Activated CD4-positive, alpha-beta T cell treated with anti-CD3 and anti-CD28 coated beads for 24 hours (primary cell): ENCODE measurements at places on chromosomes 6 and 20.

DNA sequence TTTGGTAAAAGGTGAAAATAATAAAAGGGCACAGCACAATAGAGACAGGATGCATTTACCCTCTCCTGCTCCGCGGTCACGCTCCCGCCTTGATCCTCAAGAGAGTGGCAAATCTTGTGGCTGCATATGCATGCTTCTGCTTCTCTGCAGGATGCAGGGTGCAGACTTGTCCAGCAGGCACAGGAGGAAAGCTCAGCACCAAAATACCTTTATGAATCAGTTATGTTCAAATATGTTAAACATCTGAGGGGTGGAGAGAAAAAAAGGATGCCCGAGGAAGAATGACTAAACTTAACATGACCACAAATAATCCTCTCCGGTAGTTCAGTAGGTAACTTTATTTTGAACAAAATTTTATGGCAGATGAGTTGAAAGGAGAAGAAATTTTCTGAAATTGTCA is 366.1 kb upstream of the SOX4 start:
- DNase-seq = no peak

- no peak for DNase-seq
Measured at GRCh38 chr6:42877695-42878094, 1.7 kb upstream of the RPL7L1 start.

GRCh38 chr20:45087097-45087790 is 13.7 kb downstream of the KCNS1 start:
- no peak for DNase-seq

- DNase-seq = no peak
Measured at GRCh38 chr6:37503309-37503965, 3.7 kb upstream of the CCDC167 start.

DNA sequence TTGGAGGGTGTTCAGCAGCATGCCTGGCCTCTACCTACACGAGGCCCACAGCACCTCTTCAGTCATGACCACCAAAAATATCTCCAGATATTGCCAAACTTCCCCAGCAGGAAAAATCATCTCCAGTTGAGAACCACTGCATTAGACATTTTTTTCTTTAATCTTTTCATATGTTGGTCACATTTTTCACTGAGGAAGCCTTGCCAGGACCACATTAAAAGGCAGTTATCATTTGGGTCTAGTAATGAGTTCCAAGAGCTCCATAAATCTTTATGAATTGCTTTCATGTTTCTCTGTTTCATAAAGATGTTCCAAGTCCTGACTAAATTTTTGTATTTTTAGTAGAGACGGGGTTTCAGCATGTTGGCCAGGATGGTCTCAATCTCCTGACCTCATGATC is 28.8 kb downstream of the MTRES1 start:
- DNase-seq = no peak

- no peak for DNase-seq
Measured at GRCh38 chr6:131285548-131285947, 150.3 kb downstream of the AKAP7 start.

DNA sequence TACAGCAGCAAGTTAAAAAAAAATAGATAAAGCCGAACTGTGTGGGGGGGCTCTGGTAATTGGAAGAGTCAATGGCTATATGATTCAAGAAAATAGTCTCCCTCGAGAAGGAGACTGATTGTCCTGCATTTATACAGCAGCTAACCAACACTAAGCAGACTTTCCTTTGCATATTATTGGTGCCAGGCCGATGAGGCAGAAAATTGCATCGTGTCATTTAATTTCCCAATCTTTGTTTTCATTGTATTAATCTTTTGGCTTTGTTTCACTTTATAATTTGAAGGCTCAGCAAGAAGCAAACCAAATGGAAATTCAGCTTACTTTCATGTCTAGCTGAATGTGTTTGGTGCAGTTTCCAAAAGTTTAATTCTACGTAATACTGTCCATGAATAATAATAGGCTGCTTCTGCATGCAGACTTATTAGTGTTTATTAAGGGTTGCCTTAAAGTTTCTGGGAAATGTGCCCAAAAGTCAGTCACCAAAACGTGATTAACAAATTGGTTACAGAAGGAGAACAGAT is 258.5 kb downstream of the HACE1 start:
- DNase-seq = no peak

DNA sequence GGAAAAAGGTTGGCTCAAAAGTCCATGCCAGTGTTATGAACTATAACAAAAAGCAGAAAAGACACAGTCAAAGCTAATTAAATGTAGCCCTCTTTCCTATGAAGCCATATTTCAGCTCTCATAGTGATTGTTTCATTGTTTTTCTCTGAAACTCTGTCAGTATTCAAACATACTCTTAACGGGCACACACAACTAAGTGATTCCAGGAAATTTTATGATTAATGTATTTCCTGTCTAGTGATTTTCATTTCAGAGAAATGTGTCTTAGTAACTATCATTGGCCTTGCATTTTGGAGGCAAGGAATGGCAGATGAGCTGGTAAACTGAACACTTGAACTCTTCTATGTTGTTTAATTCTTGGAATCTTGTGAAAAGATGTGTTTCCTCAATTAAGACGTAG is 68.0 kb downstream of the CLVS2 start:
- no peak for DNase-seq

DNA sequence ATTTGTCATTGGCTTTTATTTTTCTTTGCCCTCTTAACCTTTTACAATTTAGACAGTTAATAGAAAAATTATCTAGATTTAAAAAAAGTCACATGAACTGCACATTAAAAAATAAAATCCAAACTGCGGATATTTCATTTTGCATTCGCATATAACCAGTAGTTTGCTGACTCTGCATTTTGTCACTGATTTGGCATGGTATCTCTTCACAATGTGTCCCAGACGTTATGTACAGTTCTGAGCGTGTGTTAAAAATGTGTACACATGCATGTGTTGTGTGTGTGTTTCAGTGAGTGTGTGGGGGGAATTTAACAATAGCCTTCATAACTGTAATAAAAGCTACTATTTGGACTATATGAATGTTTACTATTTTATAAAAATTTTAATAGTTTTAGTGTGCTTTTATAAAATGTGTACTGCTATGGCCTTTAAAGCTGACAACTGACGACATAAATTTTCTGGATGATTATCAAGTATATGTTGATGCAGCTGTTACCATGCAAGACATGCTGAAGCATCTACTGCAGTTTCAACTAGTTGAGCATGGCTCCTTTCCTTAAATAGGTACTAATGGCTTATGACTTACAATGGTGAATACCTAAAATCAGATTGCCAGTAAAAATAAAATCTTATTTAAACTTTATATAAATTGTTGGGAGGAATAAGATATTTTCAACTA is 67.7 kb downstream of the HMGCLL1 start:
- DNase-seq = no peak

GRCh38 chr6:70599187-70599586 is 32.5 kb downstream of the SDHAF4 start:
- no peak for DNase-seq

- DNase-seq = no peak
Measured at GRCh38 chr20:23091721-23092383, 5.7 kb upstream of the CD93 start.

DNA sequence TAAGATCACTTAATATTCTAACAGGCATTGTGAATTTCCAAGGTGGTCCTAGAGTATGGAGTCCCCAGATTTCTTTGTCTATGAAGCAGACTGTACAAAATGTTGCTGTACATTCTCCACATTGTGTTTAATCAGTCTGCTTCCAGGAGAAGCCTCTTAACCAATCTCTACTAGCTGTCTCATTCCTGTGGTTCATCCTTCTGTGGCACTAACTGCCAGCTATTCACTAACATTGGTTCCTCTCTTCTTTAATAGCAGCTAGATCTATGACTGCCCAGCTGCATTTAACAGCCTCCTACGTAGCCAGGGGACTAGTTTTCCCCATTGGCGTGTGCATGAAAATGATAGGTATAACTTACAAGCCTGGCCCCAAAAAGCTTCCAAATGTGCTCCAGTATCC is 395.4 kb downstream of the SAMD5 start:
- no peak for DNase-seq

GRCh38 chr20:47181056-47181862 is 175.2 kb downstream of the ZMYND8 start:
- no peak for DNase-seq

GRCh38 chr6:30463651-30464618 is 25.4 kb upstream of the HLA-E start:
- peak; percentile 49 for DNase-seq

- no peak for DNase-seq
Measured at GRCh38 chr6:153526479-153526878, 395.4 kb upstream of the RGS17 start.

DNA sequence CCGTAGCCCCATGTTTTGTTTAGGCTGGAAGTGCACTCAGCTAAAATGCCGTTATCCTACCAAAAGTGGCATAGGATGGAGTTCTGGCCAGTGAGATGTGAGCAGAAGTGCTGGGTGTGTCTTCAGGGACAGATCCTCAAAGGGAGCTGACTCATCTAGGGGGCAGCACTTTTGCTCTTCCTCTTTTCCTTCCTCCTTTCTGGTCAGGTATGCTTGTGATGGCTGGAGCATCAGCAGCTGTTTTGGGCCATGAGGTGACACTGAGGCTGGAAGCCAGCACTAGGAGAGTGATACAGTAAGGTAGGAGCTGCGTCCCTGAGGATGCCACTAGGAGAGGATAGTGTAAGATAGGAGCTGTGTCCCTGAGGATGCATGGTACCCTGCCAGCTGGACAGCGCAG is 4.6 kb upstream of the OSBPL2 start:
- no peak for DNase-seq

DNA sequence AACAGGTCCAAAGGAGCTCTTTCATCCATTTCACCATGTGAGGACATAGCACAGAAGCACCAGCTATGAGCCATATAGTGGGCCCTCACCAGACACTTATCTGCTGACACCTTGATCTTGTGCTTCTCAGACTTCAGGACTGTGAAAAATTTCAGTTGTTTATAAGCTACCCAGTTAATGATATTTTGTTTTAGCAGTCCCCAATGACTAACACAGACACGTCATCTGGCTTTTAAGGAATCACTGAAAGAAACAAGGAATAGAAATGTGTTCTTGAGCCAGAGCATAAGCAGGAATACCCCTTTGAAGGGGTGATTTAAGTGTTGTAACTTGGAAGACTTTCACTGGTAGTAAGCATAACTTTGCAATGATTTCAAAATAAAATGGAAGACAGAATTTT is 214.7 kb upstream of the PTCHD4 start:
- DNase-seq = no peak

DNA sequence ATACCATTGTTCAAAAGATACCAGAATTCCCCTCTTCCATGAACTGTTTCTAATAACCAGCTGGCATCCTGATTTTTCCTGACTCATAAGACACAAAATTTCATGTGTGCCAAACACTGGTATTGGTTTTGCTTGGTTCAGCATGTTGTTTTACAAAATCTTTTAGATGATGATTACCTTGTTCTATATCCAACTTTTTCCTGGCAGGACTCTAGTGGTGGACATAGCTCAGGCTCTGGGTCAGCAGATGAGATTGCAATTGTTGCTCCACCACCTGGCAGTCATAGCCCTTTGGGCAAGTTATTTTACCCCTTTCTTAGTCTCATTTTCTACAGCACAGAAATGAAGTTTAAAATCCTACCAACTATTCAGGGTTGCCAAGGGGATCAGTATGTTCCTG is 6.2 kb downstream of the TRIM38 start:
- no peak for DNase-seq

DNA sequence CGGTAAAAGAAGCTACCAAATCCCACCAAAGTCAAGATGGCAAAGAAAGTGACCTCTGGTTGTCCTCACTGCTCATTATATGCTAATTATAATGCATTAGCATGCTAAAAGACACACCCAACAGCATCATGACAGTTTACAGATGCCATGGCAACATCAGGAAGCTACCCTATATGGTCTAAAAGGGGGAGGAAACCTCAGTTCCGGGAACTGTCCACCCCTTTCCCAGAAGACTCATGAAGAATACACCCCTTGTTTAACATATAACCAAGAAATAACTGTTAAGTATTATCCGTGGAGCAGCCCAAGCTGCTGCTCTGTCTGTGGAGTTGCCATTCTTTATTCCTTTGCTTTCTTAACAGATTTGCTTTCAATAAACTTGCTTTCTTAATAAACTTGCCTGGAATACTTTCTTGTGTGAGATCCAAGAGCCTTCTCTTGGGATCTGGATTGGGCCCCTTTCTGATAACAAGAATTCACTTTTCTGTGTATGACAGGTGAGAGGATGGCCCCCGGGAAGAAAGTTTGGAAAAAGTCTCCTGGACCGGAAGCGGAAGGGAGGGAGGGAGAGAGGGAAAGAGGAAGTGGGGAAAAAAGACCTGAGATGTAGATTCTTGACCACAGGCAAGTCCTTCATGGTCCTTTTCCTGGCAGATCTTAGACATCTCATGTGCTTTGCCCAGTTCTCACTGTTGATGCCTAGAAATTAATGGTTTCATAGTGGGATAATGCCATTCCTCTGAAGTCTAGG is 146.7 kb upstream of the ID4 start:
- no peak for DNase-seq

GRCh38 chr6:35298625-35299140 is 1.1 kb downstream of the DEF6 start:
- DNase-seq = no peak

DNA sequence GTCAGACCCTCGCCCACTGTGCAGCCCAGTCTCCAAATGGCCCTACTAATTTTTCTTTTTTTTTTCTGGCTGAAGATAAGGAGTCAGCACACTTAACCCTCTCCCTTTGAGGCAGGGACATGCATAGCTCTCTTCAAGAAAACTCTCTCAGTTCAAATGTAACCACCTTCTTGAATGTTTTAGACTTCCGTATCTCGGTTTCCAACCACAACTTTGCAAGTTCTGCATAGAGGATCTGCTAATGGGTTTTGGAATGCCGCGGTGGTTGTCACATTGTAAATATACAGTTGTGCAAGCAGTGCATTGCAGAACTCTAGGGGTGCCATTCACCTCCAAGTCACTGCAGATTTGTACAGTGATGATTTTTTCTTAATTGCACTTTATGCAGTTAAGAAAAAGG is 59.4 kb upstream of the SLC35B3 start:
- DNase-seq = no peak

- no peak for DNase-seq
Measured at GRCh38 chr20:22711971-22712755, 127.8 kb upstream of the FOXA2 start.

GRCh38 chr20:22836211-22836610 is 198.9 kb upstream of the SSTR4 start:
- DNase-seq = no peak

DNA sequence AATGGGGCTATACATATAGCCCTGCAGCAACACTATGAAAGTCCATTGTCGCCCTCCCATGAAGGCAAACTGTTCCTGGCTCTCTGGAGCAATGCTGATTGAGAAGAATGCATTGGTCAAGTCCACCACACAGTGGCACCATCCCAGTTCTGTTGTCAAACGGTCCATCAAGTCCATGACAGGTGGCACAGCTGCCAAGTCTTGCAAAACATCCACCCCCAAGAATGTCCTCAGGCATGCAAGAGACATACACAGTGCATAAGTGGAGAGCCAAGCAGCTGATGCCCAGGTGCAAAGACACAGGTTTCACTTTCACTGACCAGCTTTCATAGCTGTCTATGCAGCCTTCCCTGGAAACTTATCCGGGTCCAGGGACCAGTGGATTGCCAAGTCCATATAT is 17.5 kb downstream of the ZNF391 start:
- no peak for DNase-seq
